ENCODE measurements at places on chromosomes 4 and X.

DNA sequence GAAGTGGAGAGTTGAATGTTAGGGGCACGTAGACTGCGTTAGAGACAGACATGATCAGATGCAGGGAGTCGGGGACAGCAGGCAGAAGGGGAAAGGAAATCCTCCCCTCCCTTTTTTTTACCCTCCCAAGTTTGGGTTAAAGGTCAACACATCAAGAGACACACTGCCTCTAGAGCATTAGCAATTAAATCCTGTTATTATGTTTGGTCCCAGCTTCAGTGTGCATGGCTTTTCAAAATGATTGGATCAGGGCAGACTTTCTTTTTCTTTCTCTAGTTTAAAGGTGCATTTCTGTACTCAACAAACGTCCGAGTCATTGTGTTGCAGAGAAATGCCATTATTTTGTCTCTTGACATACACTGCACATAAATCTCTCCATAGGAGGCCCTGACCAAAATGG is 63.9 kb downstream of the USP26 start:
- no peak for DNase-seq

- no peak for DNase-seq
These were observed 41.9 kb downstream of the COL4A6 start for GRCh38 chrX:108396188-108396891.

- DNase-seq = no peak
These were observed 2064.1 kb upstream of the TENM3 start for GRCh38 chr4:180179146-180179545.

DNA sequence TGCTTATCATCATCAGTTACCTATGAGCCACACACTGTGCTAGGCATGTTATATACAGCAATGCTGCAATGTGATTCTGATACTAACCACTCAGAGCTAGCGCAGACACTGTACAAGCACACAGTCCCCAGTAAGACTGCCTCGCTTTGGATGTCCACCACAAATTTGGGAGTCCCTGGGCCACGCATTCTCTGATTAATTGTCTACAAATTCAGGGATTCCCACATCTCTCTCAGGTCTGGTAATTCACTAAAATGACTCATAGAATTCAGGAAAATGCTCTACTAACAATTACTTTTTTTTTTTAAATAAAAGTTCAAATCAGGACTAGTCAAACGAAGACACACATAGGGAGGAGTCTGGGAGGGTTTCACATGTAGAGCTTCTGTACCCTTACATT is 652.1 kb upstream of the AADAT start:
- no peak for DNase-seq

GRCh38 chrX:112067601-112068000 is 15.0 kb downstream of the TRPC5 start:
- no peak for DNase-seq

DNA sequence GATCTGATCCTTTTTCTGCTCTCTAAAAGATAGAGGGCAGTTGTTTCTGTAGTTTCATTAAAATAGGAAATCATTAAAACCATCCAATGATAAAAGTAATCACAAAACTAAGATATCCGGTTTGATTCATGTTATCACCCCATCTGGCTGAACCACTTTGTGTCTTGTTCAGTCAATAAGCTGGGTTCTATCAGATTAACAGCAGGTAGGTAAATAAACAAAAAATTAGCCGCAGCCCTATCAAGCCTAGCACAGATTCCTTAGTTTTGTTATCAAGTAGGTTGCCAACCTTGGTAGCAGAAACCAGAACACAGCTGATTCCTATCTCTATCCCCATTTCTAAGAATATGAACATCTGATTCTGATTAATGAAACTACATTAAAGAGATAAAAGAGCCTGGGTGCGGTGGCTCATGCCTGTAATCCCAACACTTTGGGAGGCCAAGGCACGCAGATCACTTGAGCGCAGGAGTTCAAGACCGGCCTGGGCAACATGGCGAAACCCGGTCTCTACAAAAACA is 118.6 kb upstream of the PLAC1 start:
- DNase-seq = no peak

DNA sequence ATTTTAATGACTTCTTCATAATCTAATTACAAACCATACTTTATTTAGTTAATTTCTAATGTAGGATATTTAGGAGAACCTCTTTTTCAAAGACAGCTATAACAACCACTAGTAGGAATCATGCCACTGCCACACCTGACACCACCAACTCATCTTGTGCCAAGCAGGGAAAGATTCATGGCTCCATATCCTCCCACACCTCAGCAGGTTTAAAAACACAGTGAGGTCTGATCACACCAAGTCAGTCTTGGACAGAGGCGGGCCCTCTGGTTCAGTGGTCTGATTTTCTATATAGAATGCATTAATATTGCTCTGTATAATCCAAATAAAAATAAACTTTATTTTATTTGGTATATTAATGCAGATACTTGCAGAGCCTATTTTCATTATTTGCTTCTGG is 227.7 kb upstream of the TTC29 start:
- DNase-seq = no peak

DNA sequence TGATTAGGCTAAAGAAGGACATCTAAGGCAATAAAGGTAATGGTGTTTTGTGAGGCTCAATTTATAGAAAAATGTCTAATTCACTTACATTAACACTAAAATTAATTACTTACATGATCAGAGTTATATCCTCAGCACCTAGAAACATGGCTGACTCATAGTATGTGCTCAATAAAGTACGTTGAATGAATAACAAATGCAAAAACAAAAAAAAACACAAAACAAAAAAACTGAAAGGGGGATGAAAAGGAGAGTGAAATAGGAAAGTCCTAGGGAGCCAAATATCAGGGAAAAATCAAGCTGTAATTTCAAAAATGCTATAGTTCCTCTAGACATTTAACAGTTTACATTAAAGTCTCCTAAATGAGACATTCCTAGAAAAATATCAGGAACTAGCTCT is 18.7 kb downstream of the MBNL3 start:
- no peak for DNase-seq

- DNase-seq = no peak
These were observed 515.4 kb downstream of the ZNF674 start for GRCh38 chrX:46029777-46030176.

- no peak for DNase-seq
These were observed 149.8 kb upstream of the TENM3 start for GRCh38 chr4:182093431-182093831.

Data from NCI-H524 treated with DMSO at 0.1 percent for 48 hours (cell line).